ENCODE measurements at places on chromosomes 1 and 21.
A peak's percentile ranks its signal among the peaks of the same experiment; 100 is the strongest.

GRCh38 chr1:63200676-63201075 is 121.7 kb upstream of the FOXD3 start:
- DNase-seq, result no peak

GRCh38 chr1:197319631-197320030 is 51.6 kb downstream of the CRB1 start:
- DNase-seq, result no peak

DNA sequence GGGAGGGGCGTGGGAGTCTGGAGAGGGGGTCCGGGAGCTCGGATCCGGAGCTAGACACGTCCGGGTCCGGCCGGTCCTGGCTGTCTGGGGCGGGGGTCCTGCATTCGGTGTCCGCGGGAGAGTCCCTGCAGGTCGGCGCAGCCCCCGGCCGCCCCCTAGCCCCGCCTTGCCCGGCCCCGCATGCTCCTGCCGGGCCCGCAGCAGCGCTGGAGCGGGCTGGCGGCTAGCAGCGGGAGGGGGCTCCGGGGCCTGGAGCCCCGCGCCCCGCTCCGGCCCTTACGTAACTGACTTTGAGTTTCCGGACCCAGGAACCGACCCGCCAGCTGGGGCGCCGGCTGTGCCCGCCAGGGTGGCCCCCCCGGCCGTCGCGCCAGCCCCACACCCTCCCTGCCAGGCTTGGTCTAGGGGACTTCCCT is 26.9 kb upstream of the EPB41 start:
- peak; percentile 31 for DNase-seq

- DNase-seq, result no peak
Measured at GRCh38 chr1:51058858-51059257, 43.2 kb upstream of the C1orf185 start.

- DNase-seq, result no peak
Measured at GRCh38 chr1:173171152-173171551, 36.0 kb downstream of the TNFSF4 start.

DNA sequence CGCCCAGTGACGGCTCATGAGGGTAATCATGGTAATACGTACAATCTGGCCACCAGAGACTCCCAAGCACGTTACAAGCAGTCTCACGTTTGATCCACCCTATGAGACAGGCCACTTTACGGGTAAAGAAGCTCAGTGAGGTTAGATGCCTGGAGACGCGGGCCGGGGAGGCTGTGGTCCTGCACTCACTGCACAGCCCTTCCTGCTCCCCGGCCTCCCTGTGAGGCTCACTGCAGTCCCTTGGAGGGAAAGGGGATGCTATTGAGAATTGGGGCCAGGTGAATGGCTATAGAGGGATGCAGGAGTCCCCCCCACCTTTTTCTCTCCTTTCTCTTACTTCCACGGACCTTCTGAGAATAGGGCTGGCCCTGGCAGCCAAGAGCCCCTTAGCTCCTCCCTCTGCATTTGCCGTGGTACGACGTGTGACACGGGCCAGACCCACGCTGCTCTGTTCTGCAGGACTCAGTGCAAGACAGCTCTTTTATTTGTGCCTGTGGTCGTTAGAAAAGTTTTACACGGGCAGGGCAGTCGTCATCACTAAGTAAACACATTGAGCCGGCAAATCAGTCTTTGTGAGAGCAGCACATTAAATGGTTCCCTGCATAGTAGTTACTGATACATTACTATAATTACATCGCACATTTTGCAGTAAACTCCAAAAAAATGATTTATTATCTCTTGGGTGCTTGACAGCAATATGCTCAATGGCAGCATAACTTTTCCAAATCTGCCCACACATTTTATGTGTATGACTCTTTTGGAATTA is 18.8 kb downstream of the KIF26B start:
- DNase-seq, result no peak

DNA sequence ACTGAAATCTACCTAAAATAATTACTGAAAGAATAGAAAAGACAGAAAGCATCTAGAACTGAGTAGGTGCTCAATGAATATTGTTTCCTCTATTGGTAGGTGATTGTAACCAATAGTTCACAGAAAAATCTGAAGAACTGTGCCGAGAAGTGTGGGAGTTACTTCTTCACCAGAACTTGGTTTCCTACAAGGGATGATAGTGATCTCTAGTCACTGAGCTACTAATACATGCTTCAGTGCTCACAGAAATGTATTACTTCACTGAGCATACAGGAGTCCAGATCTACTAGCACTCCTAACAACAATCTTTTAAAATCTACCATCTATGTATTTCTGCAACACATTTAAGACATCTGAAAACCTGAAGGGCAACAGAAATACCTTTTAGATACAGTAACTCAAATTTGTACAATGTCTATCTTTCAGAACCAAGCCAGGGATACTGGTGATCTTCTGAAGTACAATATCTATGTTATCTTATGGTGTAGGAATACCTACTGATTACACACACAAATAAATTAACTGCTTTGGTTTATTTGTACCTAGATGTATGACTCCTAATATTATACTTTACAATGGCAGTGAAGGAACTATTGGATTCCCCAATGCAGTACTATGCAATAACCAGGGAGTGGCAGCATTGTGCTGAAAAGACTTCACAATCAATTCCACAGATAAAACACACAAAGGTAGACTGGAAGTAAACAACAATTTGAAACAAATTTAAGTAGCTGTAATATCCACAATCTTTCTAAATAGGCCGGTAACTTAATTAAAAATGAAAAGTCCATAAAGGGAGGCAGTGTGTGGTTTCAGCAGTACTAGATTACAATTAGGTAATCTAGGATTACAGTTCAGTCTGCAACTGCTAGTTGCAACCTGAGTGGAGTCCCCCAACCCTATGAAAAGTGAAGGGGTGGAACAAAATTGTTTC is 243.0 kb downstream of the SLC45A1 start:
- DNase-seq, result no peak

DNA sequence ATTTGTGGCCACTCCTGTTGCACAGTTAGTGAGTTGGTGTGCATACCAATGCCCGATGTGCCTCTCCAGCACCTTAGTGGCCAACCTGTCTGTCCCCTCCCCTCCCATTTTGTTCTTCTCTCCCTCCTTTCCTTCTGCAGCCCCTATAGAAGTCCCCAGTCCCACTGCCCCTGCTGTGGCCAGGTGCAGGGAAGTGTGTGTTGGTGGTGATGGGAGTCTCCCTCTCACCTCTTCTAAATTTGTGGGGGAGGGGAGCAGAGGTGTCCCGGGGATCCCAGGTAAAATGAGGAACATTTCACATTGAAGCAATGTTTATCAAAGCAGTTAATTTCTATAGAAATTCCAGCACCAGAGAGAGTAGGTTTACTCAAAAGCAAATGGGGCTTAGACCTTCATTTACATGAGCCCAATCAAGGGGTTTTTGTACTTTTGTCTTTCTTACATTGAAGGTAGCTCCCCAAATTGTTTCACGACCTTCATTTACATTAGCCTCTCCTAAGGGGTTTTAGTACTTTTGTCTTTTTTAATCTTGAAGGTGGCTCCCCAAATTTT is 3.0 kb upstream of the C1orf21 start:
- DNase-seq, result no peak

DNA sequence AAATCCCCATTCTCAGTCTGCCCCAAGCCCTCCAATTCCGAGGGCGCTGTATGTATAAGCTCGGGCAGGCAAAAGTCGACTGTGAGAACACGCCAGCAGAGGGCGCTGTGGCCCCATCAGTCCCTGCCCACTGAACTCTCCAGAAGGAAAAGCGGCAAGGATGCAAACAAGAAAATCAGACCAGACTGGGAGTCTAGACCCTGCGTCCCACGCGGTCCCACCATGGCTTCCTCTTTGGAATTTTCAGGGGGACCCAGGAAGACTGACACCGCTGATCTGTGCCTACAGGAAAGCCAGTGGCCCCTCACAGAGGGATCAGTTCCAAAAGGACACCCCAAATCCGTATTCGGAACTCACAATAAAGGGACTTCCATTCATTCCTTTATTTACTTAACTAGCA is 19.5 kb downstream of the TEX35 start:
- DNase-seq, result peak; percentile 49

DNA sequence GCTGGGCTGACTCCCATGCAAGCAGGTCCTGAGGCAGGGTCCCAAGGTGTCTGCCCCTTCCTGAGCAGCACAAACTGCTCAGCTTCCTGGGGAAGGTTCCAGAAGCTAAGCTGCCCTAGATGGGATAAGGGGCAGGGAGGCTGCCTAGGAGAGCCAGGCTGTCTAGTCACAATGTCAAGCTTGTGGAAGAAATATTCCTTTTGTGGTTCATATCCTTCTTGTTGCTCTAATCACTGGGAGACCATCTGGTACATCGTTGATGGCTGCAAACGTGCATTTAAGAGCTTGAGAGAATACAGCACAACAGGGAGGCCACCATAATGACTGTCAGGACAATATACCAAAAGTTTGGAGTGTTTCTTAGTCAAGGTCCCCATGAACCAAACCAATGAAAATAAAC is 67.4 kb downstream of the SLC16A1 start:
- DNase-seq, result no peak

- no peak for DNase-seq
Measured at GRCh38 chr1:199946305-199947155, 81.0 kb upstream of the NR5A2 start.

GRCh38 chr1:205375835-205376545 is 19.3 kb upstream of the KLHDC8A start:
- no peak for DNase-seq

DNA sequence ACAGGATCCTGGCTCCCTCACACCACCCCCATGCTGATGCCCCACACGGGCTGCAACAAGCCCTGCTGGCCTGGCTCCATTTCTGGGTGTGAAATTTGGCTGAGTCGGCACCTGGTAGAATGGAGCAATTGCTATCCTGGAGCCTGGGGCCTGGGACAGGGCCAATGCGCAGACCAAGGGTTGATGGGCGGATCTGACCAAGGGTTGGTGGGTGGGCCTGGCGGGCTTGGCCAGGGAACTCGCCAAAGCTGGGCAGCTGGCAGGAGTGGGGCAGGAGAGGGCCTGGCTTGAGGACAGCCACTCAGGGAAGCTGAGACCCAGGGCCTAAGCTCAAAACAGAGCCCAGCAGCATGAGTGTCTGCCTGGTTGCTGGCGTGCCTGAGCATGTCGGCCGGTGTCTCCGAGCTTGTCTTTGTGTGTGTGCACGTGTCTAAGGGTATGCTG is 70.9 kb upstream of the POU3F1 start:
- DNase-seq, result no peak

GRCh38 chr1:244113532-244114320 is 62.6 kb downstream of the ZBTB18 start:
- DNase-seq, result no peak

DNA sequence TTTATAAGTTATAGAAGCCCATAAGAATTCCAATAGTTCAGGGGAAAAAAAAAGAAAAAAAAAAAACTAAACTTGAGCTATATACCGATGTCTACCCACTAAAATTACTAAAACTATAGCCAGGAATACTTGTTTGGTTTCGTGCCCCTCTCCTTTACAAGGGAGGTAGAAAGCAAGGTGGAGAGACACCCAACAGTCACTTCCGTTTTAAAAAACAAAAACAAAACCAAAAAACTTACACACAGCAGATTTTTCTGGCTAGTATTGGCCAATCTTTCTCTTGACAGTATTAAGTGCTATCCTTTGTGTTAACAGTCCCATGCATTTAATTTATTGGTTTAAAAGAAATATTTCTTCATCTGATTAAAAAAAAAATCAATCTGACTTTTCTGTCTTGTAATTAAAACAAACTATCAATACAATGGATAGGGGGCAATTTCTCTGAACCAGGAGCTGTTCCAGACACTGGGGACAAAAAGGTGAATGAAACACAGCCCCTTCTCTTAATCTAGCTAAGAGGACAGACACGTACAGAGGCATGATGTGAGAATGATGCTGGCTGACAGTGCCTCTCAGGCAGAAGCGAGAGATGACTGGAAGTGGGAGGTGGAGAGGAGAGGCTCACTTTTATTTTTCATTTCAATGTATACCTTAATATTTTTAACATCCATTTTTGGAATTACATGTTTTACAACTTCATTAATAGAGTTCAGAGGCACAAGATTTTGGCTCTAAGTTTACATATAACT is 214.8 kb downstream of the RERE start:
- no peak for DNase-seq

GRCh38 chr1:235513495-235514366 is 9.5 kb upstream of the B3GALNT2 start:
- no peak for DNase-seq

DNA sequence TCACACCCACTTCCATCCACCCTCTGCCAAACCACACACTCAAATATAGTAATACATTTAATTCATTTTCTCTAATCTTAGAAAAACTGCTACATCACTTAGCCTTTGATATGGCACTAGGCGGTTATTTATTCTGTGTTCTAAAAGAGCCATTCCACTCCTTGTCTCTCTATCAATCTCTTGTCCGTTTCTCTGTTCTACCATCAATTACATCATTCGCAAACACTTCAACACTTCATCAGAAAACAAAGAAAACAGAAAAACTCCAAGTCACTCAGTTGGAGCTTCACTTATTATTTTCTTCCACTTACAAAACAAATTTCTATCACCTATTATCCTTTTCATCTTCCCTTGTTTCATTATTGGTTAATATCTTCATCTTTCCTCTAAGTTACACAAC is 1523.0 kb downstream of the KCNT2 start:
- DNase-seq, result no peak

DNA sequence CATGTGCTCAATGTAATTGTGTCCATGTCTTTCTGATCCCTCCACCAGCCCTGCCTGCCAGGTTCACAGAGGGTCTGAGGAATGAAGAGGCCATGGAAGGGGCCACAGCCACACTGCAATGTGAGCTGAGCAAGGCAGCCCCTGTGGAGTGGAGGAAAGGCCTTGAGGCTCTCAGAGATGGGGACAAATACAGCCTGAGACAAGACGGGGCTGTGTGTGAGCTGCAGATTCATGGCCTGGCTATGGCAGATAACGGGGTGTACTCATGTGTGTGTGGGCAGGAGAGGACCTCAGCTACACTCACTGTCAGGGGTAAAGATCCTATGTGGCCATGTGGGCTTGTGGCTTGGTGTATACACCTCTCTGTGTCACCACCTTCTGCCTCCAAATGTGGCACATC is 91.4 kb downstream of the OBSCN start:
- DNase-seq, result no peak

GRCh38 chr1:110136911-110137310 is 13.4 kb upstream of the SLC6A17 start:
- no peak for DNase-seq

GRCh38 chr1:67393240-67393639 is 37.0 kb downstream of the SERBP1 start:
- DNase-seq, result no peak

GRCh38 chr1:68384321-68384813 is 65.4 kb downstream of the RPE65 start:
- no peak for DNase-seq

DNA sequence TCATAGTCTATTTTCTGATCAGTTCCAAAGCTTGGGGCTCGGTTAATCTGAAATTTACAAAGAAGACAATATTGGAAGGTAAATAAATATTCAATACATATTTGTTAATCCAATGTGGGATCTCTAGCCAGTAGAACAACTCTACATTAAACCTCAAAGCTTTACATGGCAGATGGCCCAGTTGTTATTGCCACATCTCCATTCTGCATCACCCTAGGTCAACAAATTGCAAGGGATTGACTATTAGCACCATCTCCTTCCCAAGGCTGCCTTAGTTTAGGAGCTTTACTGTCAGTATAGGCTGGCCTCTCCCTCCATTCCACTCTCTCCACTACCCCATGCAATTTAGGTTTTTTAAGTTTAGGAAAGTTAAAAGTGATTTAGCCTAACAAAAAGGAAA is 69.7 kb downstream of the TTLL7 start:
- no peak for DNase-seq

GRCh38 chr1:174990382-174990999 is 9.3 kb upstream of the CACYBP start:
- DNase-seq, result no peak

Data from stimulated activated CD8-positive, alpha-beta memory T cell treated with anti-CD3 and anti-CD28 coated beads, Interleukin-4, amount 100 ng/mL, for 1 hour (primary cell).